Daoy (cell line): ENCODE measurements at places on chromosomes 7 and 10. TPM values are rescaled to one million over a fixed set of nuclear protein-coding genes. Genes with fewer than 3 reads are reported as not detected.

DNA sequence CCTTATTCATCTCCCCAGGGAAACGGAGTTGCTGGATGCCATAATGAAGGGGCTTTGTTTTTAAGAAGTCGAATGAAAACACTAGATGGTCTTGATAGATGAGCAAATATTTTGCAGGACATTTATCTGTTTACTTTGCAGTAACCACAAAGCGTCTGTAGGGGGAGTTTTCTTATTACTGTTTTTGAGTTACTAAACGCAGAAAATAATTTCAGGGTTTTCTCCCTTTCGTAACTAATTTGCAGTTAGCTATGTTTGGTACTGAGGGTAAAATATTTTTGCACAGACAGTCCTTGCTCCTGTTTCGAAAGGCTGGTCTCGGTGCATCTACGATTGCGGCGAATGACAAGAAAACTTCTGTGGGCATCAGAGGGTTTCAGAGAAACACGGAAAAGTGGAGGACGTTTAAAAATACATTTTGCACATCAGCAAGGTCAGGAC is 505.6 kb upstream of the MKI67 start:
- no peak for DNase-seq

DNA sequence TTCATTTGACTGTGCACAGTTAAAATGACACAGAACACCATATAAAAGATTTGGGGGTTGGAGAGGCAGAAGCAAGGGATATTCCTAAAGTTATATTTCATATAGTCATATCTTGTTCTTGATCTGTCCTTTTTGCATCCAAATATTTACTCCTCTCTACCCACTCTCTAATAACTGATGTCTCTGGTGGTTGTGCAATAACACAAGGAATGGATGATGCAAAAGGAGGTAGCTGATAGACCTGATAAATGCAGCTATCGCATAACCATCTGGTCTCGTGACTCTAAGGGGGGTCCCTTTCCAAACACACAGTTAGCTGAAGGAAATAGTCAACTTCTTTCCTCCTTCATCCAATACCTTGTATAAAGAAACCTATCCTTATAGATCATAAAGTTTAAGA is 123.1 kb downstream of the POLR1F start:
- DNase-seq = no peak

- DNase-seq = no peak
Measured at GRCh38 chr7:84455788-84456187, 261.2 kb upstream of the SEMA3A start.

DNA sequence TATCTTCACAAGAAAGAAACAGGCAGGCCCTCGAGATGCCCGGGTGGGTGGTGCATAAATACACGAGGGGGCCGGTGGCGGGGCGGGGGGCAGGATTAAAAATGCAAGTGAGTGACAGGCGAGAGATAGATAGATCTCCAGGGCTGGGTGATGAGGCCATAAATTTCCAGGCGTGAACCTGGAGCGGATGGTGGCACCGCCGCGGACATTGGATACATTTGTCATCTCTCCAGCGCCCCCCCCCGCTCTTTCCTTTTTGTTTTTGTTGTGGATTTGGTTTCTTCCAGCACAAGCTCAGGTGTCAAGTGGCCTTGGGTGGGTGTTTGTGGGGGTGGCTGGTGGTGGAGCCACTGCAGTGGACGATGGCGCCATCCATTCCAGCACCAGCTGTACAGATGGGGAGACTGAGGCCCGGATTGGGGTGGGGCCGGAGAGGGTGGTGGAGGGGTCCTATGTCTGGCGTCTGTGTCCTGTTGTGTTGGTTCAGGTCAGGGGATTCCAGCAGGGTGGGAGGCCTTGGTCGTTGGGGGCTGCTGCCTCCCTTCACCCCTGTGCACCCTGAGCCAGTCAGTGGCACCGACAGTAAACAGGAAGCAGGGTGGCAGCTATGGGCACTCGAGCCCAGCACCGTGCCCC is 2.9 kb downstream of the ELFN1 start:
- DNase-seq = no peak

DNA sequence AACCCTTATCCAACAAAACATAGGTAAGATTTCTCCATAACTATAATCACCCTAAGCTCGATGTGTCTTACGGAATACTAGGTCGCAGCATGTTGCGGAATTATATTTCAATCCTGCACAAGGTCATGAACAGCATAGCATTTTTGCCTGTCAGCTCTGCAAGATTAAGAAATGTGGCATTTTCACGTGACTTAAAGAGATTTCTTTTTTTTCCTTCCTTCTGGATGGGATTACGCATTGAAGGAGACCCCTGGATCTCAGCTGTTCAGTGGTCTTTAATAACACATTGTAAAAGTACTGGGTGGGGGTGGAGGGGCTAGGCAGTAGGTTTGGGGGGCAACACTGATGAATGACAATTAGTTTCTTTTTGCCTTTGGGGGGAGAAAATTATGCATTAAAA is 106.7 kb downstream of the CUBN start:
- DNase-seq = no peak

DNA sequence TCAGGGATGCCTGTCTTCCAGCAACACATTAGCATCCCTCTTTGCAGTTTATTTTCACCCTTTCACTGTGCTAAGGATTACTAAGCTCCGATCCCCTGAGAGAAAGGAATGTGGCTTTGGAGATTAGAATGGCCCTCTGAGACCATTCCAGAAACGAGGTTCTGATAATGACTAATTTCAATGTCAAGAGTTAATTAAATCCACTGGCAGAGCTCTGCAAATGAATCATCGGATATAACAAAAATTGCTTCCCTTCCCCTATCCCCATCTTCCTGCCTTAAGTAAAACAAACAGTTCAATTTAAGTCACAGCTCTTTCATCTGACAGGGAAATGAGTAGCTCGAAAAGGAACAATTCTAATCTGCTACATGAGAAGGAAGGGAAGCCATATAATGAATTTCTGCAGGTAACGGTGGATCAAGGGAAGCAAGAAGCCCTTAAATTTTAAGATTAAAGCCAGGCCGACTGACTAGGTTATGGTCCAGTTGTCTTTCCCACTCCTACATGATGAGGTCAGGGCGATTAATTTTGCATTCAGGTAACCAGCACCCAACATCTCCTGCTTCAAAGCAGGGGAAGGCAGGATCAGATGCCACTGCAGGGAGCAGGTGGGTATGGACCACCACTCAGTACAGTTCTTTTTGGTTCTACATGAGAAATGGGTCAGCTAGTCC is 50.5 kb downstream of the MALSU1 start:
- DNase-seq = peak; percentile 91

DNA sequence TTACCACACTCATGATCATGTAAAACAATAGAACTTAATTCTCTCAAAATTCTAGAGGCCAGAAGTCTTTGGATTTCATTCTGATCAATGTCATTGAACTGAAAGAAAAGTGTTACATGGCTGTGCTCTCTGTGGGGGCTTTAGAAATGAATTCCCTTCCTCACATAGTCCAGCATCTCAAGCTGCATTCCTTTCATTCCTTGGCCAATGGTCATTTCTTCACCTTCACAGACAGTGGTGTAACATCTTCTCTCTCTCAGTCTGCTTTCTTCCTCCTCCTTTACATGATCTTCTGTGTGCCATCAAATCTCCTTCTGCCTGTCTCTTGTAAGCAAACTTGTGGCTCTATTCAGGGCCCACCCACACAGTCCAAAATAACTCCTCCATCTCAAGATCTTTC is 735.3 kb downstream of the SUGCT start:
- DNase-seq = no peak

GRCh38 chr7:151572136-151572535 is 52.4 kb upstream of the RHEB start:
- no peak for DNase-seq

DNA sequence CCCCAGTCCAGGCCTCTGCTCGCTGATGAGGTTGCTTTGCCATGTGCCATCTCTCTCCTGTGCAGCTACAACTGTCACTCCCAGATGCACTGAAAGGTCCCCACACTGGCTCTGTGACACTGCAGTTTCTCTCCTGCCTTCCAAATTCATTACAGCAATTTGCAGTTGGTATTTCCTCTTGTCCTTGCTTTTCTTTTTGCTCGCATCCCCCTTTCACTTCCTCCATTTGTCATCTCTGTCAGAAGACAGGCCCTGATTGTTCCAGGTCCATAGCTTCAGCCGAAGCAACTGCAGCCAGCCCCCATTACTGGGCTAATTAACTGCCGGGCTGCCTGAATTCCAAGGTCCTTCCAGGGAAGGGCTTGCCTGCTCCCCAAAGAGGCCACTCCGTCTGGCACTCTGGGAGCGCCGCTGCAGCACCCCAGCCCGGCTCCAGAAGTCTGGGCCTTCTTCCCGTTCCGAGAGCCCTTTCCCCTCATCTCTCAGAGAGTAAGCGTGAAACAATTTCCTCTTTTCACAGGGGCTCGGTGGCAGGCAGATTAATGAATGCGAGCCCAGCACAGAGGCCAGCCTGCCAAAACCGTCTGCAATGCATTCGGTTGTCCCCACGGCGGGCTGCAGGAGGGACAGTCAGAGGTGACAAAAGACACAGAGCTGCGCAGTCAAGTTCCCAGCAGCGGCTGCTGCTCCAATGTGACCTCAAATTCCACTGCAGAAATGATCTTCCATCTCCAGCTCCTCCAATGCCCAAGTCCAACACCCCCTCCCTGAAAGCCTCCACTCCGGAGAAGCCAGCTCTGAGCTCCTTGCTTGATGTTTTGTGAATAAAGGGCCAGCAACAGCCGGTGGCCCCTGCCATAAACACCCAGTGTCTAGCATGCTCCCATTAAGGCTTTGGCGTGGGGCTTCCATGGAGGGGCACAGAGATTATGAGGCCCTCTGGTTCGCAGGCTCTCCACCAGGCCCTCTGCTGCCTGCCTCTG is 279.4 kb upstream of the HABP2 start:
- no peak for DNase-seq

GRCh38 chr10:127100983-127101615 is 95.3 kb downstream of the INSYN2A start:
- DNase-seq = no peak

DNA sequence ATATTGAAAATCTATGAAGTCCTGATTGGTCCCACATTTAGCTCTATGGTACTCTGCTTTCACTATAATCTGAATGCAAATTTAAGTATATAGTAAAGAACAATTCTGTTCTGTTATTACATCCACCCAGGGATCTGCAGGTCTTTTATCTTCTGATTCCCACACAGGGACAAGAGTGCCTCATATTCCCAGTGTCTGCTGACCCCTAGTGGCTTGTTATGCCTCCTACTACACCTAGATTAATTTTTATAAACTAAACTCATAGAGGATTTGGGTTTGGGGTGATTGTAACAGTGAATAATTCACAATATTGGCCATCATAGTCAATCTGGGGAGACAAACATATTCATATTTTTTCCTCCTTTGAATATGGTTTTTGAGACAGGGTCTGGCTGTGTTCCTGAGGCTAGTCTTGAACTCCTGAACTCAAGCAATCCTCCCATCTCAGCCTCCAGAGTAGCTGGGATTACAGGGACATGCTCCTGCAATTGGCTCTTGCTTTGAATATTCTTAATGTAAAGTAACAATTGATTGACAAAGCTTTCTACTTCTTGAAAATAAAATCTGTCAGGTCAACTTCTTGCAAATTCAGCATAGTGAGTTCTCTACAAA is 282.1 kb downstream of the KCND2 start:
- DNase-seq = peak; percentile 70

GRCh38 chr7:157318015-157318706 is 18.6 kb upstream of the DNAJB6 start:
- peak; percentile 76 for DNase-seq

DNA sequence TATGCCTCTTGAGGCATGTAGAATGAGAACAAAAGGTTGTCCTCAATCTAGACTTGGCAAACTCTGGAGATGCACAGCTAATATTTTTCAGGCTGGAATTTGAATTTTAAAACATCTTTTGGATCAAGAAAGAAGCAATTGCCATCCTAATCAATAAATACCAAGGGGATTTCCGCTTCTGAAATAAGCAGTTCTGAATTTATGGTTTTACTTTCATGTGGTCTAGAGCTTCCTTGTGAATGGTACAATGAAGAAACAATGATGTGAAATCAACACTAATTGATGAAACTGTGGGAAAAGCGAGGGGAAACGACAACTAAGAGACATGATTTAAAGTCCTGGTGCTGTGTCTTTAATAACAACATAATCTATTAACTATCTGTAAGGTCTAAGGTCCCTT is 1202.7 kb downstream of the SORCS3 start:
- no peak for DNase-seq

DNA sequence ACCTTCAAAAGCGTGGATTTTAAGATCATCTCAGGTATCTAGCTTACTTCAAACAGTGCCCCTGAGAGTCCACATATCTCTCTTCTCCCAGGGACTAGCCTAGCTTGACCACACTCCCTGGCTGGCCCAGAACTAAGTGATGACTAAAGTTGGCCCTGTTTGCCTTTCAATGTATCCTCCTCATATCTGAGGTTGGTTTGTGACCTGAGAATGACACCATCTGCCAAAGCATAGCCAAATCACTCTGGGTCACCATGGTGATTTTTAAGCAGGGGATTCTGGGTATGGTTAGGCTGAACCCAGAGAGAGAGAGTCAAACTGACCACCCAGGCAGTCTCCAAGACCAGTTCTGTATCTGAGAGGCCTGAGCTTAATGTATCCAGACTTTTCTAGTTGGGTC is 16.2 kb downstream of the CNNM1 start:
- peak; percentile 71 for DNase-seq

DNA sequence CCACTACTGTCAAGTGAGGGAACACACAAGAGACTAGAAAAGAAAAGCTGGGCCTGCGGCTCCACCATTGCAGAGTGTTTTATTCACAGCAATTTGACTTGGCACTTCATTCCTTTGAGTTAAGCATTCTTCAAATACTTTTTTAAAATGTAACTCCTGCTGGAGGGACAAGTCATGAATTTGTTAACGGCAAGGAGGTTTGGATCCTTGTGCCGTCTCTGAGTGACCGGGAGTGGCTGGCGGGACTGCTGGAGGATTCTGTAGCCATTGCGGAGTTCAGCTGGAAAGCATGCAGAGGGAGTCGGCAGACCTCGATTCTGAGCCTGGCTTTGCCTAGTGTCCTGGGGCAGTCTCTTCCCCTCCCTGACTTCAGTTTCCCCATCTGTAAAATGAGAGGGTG is 9.8 kb downstream of the HSPA12A start:
- DNase-seq = no peak

GRCh38 chr7:100568896-100569844 is 4.5 kb downstream of the SAP25 start:
- DNase-seq = peak; percentile 86

Gene RTKN2
- total RNA-seq = 4.7 and 8.5 TPM in 2 replicates

Gene OR6B1
- total RNA-seq = not detected in 2 replicates

Gene MPP7
- total RNA-seq = 1.9 and 2.0 TPM in 2 replicates

Gene MYH16
- 0.51 TPM in 1 of 2 replicates, not detected in the other for total RNA-seq

Gene ENTPD1
- total RNA-seq = 0.06 and 0.17 TPM in 2 replicates

Gene MRPS24
- 268 and 373 TPM in 2 replicates for total RNA-seq

Gene RGR
- total RNA-seq = not detected in 2 replicates
